ENCODE measurements at places on chromosomes 16 and 17.

GRCh38 chr16:50609471-50609870 lies 61.3 kb downstream of the NKD1 start:
- no peak for DNase-seq

GRCh38 chr16:56874800-56875199 lies 9.8 kb downstream of the SLC12A3 start:
- no peak for DNase-seq

DNA sequence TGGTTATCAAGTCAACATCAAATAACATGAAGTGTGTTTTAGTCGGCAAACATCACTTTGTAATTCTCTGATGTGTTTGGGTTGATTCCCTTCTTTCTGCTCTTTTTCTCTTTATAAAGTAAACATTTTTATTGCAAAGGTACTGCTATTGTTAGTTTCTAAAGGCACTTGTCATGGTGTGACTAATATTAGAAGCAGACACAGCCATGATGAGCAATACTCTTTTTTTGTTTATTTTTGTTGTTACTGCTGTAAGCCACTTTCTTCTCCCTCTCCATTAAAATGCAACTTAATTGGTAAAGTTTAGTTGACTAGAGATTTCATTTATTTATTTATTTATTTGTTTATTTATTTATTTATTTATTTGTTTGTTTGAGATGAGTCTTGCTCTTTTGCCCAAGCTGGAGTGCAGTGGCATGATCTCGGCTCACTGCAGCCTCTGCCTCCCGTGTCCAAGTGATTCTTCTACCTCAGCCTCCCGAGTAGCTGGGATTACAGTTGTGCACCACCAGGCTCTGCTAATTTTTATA lies 424.7 kb downstream of the WWOX start:
- DNase-seq: no peak

GRCh38 chr17:82930924-82931698 lies 91.3 kb upstream of the ZNF750 start:
- DNase-seq: no peak

GRCh38 chr17:33854596-33854995 lies 400.5 kb upstream of the CCL2 start:
- no peak for DNase-seq

DNA sequence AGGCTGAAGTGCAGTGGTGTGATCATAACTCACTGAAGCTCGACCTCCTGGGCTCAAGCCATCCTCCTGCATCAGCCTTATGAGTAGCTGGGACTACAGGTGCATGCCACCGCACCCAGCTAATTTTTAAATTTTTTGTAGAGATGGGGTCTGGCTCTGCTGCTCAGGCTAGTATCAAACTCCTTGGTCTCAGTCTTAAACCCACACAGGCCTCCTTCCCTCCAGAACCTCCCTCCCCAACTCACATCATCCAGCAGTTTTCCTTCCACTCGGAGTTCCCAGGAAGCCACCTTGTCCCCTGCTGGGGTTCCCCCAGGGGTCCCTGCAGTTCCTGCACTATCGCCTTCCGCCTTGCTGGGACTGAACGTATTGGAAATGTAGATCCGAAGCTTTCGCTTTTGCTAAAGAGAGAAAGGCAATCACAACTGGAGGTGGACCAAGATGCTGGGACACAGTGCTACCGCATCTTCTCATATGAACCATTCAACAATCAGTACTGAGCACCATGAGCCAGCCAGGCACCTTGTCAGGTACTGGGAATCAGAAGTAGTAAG lies 7.2 kb downstream of the SMARCD2 start:
- no peak for DNase-seq

- DNase-seq: no peak
Observed at GRCh38 chr16:8568231-8568617, 22.1 kb downstream of the TMEM114 start.

- DNase-seq: no peak
Observed at GRCh38 chr16:27624154-27625049, 74.5 kb downstream of the KATNIP start.

DNA sequence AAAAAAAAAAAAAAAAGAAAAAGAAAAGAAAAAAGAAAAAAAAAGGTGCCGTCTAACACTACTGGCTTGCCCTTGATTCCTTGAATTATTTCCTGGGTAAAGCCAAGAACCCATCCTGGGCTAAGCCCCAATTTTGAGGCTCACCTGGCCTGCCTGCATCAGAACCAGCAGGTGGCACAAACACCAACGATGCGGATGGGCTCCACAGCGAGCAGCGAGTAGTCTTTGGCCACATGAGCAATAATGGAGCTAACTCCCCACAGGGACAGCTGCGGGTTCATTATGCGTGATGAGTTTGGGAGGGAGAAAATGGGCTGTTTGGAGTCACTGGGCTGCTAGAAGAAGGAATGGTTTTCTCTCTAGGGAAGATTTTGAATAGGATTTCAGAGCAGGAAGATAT lies 91.1 kb downstream of the ASIC2 start:
- DNase-seq: no peak

GRCh38 chr16:71628810-71629209 lies 2.8 kb downstream of the MARVELD3 start:
- no peak for DNase-seq

DNA sequence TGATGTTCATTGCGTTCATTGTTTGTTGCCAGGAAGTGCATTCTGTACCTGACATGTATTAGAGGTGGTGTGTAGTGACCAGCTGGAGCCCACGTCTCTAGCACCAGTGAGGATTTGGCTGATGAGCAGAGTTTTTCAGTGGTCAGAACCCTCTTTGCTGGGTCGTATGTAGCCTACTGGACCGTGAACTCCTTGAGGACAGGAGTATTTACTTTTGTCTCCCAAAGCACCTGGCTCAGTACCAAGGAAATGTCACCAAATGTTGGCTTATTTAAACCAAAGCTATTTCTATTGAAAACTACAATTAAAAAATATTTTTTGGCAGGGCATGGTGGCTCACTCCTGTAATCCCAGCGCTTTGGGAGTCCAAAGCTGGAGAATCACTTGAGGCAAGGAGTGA lies 262.7 kb downstream of the SNX29 start:
- no peak for DNase-seq

DNA sequence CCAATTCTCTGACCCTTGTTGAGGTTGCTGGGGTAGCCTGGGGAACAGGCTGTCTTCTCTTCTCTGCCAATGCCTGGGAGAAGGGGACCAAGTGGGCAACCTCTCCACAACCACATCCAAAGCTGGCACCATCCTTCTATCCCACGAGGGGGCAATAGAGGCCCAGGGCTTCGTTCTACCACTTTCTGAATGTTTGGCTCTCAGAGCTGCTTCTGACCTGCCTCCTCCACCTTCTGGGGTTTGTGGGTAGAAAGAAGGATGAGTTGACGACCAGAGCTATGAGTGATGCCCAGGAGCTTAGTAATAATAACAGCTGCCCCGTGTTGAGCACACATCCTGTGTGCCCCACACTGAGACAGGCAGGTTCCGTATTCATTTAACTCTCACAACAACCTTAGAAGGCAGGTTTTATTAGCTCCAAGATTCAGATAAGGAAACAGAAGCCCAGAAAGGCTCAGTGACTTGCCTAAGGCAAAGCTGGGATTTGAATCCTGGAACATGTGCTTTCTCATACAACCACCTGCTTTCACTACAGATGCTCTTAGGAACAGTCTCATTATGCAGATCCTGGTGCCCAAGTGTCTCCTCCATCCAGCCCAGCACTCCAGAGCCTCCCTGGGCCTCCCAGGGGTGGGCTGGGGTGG lies 11.1 kb downstream of the TSPOAP1 start:
- DNase-seq: no peak

- no peak for DNase-seq
Observed at GRCh38 chr17:2982854-2983253, 80.6 kb downstream of the OR1D5 start.

GRCh38 chr16:57725151-57725550 lies 10.4 kb upstream of the KATNB1 start:
- no peak for DNase-seq

DNA sequence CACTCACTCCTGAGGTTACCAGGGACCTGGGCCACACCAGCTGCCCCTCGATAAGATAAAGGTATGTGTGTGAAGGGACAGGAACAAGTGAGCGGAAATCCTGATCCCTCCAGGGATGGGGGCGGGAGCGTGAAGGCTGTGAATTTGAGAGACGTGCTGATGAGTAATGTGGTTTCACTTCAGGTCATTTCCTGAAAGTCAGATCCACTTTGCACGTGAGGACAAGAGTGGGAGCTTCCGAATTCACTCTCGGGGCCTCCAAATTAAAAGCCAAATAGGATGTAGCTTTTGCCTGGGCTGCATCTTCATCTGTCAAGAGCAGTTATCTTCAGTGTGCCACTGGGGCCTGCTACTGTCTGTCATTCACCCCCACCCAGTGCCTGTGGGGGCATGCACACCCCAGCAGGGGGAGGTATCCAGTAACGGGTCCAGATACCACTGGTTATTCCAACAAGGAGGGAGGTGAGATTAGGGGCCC lies 87.4 kb upstream of the LHX1 start:
- no peak for DNase-seq

DNA sequence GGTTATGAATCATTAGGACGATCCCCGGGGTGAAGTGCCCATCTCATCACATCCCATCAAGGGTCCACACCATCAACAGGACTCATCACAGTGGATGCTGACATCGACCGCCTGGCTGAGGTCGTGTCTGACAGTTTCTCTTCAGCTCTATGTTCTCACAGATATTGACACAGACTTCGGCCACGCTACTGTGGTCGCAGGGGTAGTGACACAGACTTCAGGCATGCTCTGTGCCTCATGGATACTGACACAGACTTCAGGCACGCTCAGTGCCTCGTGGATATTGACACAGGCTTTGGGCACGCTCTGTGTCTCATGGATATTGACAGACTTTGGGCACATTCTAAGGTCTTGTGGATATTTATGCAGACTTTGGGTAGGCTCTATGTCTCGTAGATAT lies 50.1 kb downstream of the KLHDC4 start:
- DNase-seq: no peak

Data from neural crest cell (in vitro differentiated cells).